Kasumi-1 (cell line): ENCODE measurements at places on chromosomes 7 and 10.
A peak's percentile ranks its signal among the peaks of the same experiment; 100 is the strongest.

DNA sequence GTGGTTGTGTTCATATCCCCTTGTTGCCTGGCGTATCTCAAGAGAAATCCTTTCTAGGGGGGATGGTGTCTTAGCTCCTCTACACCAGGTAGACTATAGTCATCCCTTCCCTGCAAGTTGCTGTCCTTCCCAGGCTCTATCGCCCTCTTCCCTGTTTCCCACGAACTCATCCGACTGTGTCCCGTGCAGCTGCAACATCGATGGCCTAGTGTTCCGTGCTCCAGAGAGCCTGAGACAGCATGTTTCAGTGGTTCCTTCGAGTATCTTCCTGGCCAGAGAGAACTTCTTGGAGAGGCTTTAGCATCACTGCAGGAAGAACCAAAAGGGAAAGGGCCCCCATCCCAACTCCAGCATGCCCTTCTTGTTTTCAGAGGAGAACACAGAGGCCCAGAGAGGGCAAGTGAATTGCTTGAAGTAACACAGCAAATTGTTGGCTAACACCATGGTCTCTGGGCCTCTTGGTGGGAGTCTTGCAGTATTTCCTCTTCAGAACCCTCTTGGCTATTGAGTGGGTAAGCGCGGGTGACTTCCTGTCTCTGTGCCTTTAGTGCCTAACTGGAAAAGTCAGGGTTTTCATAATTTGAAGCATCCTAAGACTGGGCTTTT, 162.9 kb downstream of the RGS10 start:
- DNase-seq, result peak; percentile 29

GRCh38 chr7:74206589-74207120, 3.2 kb upstream of the LAT2 start:
- DNase-seq, result peak; percentile 58

DNA sequence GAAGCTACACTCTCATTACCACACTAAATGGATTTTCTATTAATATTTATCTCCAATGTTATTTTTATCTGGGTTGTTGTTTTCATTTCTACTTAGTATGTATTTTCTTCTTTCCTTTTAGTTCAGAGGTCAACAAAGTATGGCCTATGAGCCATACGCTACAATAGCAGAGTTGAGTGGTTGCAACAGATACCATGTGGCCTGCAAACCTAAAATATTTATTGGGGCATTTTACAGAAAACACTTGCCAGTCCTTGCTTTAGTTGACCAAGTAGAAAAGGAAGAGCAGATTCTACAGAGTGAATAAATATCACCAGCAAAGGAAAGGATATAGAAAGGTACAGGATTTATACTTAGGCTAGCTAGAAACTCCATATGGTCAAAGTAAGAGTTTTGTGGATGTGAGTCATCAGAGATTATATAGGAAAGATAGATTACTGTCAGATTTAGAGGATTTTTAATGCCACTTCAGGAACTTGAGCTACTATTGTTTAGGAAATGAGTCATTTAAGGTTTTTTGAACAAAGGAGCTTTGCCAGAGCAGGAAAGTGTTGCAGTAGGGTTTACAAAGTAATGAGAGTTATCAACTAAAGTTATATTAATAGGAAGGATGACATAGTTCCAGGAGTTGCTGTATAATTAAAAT, 323.3 kb upstream of the KAT6B start:
- DNase-seq, result peak; percentile 96

- no peak for DNase-seq
Measured at GRCh38 chr10:5620966-5621365, 45.4 kb downstream of the ASB13 start.

GRCh38 chr7:20402747-20403230, 72.1 kb downstream of the ITGB8 start:
- peak; percentile 6 for DNase-seq

GRCh38 chr7:44693641-44694313, 54.9 kb upstream of the ZMIZ2 start:
- no peak for DNase-seq

DNA sequence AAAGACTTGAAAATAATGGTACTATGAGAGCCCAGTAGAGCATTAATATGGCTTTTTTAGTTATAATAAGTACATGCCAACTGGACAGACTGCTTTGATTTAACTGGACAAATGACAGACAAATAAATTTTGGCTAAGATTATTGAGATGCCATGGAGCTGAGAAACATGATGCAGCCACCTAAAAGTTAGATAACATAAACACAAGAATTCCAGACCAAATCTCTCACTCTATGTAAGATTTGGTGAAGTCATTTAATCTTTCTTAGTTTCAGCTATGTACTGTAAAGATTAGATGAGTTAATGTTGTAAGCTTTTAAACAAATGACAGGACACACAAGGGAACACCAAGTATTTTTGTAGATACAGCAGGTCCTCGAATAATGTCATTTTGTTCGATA, 118.2 kb downstream of the CACNA2D1 start:
- DNase-seq, result no peak

GRCh38 chr7:89621925-89622641, 532.2 kb upstream of the STEAP1 start:
- DNase-seq, result no peak

DNA sequence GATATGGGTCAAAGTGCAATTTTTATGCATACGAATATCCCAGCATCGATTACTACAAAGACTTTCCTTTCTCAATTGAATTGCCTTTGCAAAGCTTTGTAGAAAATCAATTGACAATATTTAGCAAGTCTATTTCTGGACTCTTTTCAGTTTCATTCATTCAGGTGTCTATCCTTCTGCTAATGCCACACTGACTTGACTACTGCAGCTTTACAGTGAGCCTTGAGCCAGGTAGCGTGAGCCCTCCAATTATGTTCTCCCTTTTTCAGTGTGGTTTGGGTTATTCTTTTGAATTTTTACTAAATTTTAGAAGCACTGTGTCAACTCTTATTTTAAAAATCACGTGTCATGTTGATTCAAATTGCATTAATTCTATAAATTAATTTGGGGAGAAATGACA, 19.5 kb upstream of the AKR1E2 start:
- no peak for DNase-seq

- DNase-seq, result no peak
Measured at GRCh38 chr10:75166623-75166972, 44.0 kb upstream of the VDAC2 start.
